ENCODE measurements at places on chromosomes 6 and 20. TPM values are rescaled to one million over a fixed set of nuclear protein-coding genes. Genes with fewer than 3 reads are reported as not detected.

The CST2 gene
- total RNA-seq, result not detected

GRCh38 chr6:73556836-73557235 lies 36.0 kb upstream of the EEF1A1 start:
- no peak overlapping the region for H3K27ac ChIP-seq
- no peaks in the 10 kb centered on the region for H3K27me3 ChIP-seq
- DNase-seq, result no peak
- H3K4me1 ChIP-seq, result no peaks in the 10 kb centered on the region
- no peaks in the 10 kb centered on the region for H3K36me3 ChIP-seq
- no peak overlapping the region for H3K4me3 ChIP-seq

The SNAP25 gene
- total RNA-seq, result 4.7 TPM

DNA sequence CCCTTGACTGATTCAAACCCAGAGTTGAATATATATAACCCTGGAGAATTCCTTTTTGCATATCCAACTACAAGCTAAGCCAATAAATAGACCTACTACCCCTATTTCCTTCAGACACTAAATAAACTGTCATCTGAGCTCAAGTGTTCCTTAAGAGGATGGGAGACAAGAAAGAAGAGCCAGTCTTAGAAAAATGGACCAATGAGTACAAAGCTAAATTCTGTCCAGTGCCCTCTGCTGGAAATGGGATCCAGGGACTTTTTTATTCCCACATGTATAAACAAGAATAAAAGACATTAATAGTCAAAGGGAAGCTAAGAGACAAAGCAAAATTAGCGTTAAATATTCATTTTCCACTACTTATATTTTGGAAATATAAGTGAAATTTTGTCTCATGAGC lies 4.8 kb downstream of the PPP1R10 start:
- H3K27me3 ChIP-seq, result no peaks in the 10 kb centered on the region
- H3K27ac ChIP-seq, result no peak overlapping the region
- no peak overlapping the region for H3K4me3 ChIP-seq
- H3K4me1 ChIP-seq, result peaks cover 25% of the 10 kb centered on the region
- peaks cover 22% of the 10 kb centered on the region for H3K36me3 ChIP-seq

The SLC35F1 gene
- total RNA-seq, result 3.0 TPM

DNA sequence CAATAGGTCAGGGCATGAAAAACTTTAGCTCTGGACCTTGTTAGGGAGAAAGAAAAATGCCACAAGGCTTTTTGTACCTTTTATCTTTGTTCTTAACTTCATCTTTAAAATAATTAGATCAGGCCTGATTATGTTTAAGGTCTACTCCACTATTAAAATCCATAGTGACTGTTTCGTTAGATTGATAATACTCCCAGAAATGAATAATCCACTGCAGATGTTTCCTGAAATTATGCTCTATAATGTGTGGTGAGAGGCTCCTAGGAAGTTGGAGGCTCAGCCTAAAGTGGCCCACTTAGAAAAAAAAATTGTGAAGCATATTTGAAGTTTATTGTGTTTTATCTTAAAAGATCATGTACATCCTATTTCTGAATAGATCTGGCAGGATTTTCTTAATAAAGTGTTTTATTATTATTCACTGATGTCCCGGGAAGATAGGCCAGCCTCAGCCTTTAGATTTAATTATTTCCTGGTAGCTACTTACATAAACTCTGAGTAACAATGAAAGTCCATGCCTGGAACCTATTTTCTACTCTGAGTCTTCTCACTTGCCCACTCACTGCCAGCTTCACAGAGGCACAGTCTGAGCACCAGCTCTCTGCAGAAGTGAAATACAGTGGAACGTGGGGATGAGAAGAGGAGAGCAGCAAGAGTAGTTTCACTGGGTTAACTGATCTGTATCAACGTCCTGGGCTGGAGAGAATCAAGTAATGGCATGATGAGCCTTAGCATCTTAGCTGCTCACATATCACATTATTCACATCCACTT lies 126.8 kb upstream of the TMEM170B start:
- DNase-seq, result no peak
- no peaks in the 10 kb centered on the region for H3K36me3 ChIP-seq
- peak overlapping the region; percentile 81 for H3K27ac ChIP-seq
- H3K27me3 ChIP-seq, result no peaks in the 10 kb centered on the region

The NINL gene
- total RNA-seq, result 35.6 TPM

GRCh38 chr20:16563066-16563806 lies 10.0 kb downstream of the KIF16B start:
- no peaks in the 10 kb centered on the region for H3K36me3 ChIP-seq
- no peak for DNase-seq
- H3K4me1 ChIP-seq, result no peaks in the 10 kb centered on the region
- H3K4me3 ChIP-seq, result no peak overlapping the region
- no peaks in the 10 kb centered on the region for H3K27me3 ChIP-seq
- no peak overlapping the region for H3K27ac ChIP-seq

The PPIL1 gene
- 12.0 TPM for total RNA-seq
